ENCODE measurements at places on chromosomes 7 and 10.

DNA sequence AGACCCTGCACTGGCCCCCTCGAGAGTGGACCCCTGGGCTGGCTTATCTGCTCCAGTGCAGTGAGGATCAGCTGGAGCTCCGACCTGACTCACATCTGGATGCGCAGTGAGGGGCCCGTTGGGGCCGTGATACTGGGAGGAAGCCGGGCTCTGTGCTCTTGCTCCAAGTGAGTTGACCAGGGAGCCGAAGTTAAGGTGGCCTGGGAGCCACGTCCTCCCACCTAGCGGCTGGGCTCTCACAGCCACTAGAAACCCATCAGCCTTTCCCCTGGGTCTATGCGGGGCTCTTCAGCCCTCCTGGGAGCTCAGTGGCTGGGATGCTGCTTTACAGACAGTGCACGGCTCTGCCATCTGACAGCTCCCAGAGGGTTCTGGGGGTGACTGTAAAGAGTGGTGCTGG is 9.1 kb downstream of the ALKBH4 start:
- DNase-seq: no peak

- no peak for DNase-seq
Measured at GRCh38 chr10:29471544-29471859, 163.3 kb downstream of the SVIL start.

DNA sequence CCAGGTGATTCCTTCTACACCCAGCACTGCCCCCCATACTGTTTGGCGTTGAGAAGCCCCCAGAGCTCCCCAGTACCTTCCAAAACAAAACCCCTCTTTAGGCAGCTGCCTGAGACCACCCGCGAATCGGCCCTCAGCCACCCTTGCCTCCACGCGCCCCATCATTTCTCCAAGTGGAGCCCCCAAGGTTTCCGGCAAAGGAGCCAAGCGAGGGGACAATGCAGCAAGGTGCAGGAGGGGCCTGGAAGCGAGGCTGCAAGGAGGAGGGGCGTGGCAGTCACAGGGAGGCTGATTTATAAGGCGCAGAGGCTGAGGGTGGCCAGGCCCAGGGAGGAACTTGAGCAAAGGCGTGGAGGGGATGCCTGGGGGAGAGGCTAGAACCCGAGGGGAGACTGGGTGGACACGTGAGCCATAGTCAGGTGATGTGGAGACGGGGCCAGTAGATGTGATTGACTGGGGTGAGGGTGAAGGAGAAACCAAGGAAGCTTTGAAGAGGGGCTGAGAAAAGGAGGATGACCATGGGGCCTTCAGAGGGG is 16.2 kb downstream of the SLC29A3 start:
- DNase-seq: no peak

DNA sequence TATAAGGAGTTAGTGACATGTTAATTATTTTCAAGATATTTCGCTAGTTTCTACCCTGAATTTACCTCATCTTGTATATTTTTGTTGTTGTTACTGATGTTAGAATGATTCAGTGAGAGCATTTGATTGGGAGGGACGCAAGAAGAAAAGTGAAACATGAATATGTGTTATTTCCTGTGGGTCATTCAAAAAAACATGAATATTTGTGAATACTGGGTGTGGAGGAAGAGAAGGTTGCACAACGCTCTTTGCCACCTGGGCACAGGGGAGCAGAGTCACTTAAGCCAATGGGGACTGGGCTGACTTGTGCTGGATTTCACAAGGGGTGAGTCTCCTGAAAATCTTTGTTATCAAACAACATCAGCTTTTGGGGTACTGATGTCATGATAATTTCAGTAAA is 39.5 kb downstream of the AGK start:
- DNase-seq: no peak

GRCh38 chr10:122117475-122117874 is 128.5 kb downstream of the TACC2 start:
- no peak for DNase-seq

- no peak for DNase-seq
Measured at GRCh38 chr10:101071267-101071884, 9.6 kb downstream of the KAZALD1 start.

DNA sequence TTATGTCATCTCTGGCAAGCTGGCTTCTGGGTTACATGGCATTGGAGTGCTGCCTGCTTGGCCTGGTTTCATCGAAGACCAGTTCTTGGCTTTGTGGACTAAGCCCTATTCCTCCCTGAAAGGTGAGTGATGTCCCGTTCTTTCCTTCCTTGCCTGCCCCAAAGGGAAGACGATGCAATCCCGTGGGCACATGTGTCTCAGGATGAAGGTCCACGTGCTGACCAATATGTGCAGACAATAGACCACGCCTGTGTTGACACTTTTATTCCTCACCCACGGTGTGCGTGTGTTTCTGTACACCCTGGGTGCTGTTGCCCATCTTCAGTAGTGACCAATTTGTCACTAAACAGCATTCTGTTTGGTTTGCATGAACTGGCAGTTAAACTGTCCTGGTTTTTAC is 28.6 kb upstream of the SHH start:
- DNase-seq: no peak

DNA sequence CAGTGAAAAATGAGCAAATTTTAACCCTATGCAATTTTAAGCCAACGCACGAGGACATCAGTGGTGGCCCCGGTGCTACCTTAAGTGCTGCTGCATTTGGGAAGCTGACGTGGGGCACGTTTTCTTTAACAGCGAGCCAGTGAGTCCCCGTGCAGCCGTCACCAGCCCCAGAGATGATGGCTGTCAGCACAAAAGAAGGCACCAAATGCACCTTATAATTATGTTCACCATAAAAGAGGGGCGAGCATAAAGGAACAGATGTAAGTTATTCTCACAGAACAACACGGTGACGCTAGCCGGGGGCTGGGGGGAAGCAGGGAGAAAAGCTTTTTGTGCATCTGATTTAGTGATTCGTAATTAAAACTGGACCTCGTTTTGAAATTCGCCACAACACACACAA is 260.1 kb downstream of the DNAJB6 start:
- no peak for DNase-seq

DNA sequence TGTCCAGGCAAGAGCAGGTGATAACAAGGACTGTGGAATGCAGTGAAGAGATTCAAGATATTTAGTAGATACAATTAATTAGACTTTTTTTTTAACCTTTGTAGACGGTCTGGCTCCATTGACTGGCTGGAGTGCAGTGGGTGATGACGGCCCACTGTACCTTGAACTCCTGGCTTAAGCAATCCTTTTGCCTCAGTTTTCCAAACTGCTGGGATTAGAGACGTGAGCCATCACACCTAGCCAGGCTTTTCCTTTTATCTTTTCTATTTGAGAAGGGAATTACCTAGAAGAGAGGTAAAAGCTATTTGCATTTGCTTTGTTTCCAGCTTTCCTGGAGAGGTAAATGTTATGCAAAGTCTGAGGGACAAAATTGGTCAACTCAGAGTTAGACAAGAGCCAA is 213.0 kb upstream of the MAGI2 start:
- no peak for DNase-seq

- no peak for DNase-seq
Measured at GRCh38 chr7:92671505-92672169, 81.4 kb upstream of the FAM133B start.

DNA sequence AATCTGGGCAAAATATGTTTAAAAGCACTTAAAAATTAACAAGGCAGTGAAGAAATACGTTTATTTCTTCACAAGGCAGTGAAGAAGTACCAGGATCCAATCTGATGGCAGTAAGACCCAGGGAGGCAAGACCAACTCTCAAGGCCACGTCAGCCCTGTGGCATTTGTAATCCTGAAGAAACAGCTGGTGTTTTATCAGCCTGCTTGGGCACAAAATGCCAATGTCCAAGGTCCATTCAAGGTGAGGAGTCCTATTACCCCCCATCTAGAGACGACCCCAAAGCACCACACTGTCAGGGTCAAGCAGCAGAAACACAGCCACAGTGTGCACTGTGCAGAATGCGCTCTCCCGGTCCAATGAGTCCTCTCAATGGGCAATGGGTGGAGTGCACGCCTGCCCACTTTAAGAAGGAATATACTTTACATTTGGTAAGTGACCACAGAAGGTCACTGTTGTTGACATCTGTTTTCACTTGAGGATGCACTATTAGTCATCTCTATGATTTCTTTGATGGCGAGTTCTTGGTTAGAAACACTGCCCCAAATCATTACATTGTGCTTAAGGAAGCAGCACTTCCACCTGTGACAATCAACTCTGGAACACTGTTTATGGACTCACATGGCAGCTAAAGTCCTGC is 12.8 kb downstream of the CPXM2 start:
- DNase-seq: no peak

- DNase-seq: peak; percentile 78
Measured at GRCh38 chr7:156892081-156892800, 742 bp downstream of the LMBR1 start.

- DNase-seq: no peak
Measured at GRCh38 chr7:124032369-124033094, at the start of gene TMEM229A. Gene TMEM229A (minus strand): TSS chr7:124033067. CDS start chr7:124033003, 64 bp downstream.

DNA sequence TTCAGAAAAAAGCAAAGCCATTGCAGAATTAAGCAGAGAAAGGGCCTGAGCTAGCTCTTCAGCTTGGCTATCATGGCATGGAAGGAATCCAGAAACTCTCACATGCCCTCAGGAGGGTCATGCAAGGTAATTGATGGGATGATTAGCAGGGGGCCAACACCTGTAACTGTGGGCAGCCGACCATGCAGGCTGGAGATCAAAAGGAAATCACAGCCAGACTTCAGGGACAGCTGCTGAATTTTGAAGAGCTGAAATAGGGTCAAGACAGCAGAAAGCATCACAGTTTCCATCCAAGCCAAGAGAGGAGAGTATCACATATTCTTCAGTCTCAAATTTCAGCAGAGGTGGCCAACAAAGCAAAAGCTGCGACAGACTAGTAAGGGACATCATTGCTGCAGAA is 239.6 kb upstream of the STEAP1 start:
- no peak for DNase-seq

DNA sequence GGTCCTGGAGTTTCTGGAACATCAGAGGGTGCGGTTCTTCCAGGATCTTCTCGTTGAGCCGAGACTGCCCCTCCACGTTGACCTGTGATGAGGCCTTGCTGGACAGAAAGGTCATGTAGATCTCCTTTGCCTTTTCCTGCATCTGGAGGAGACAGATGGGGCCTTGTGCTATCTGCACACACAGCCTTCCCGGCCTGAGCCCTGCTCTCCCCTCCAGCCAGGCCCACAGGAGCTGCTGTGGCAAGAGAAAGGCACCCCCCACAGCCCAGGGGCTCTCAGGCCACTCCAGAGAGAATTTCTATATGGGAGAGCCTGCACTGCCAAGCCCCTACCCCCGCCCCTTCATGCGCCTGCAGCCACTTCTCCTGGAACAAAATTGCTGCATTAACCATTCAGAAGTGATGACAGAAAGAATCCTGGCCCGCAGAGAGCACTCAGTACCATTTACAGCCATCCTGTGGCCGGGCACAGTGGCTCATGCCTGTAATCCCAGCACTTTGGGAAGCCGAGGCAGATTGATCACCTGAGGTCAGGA is 26.9 kb downstream of the RGS10 start:
- no peak for DNase-seq

GRCh38 chr10:29344073-29344820 is 55.4 kb downstream of the LYZL1 start:
- no peak for DNase-seq

DNA sequence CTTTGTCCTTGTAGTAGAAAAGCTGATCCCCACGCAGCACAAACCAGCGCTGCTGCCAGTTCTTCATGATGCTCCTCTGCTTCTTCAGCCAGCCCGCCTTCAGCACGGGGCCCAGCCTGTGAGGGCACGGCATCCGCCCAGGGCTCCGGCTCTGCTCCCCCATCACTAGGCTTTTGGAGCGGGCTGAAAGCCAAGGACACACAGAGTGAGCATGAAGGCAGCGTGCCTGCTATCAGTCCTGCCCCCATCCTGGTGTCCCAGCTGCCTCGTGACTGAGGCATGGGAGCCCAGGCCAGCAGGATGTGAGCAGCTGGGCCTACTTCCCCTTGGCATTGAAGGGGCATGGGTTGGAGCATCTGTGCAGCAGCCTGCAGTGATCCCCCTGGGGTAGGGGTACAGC is 21.9 kb downstream of the ARHGAP22 start:
- no peak for DNase-seq

GRCh38 chr7:4472728-4473127 is 209.4 kb upstream of the FOXK1 start:
- no peak for DNase-seq

DNA sequence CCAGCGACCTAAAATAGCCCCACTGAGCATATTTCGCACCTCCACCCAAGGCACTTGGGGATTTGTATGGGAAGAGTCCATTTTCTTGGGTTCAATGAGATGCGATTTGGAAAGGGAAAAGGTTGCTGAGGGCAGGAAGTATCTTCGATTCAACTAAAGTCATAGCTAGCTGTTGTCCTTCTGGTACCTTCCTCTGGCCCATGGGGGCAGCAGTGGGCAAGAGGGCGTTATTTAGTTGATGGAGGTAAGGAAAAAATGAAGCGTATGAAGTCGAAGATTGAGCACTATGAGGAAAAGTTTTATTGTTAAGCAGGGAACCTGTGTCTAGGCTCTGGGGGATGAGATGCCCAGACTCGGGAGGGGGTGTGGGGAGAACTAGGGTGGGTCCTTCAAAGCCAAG is 135.4 kb downstream of the EVX1 start:
- no peak for DNase-seq

DNA sequence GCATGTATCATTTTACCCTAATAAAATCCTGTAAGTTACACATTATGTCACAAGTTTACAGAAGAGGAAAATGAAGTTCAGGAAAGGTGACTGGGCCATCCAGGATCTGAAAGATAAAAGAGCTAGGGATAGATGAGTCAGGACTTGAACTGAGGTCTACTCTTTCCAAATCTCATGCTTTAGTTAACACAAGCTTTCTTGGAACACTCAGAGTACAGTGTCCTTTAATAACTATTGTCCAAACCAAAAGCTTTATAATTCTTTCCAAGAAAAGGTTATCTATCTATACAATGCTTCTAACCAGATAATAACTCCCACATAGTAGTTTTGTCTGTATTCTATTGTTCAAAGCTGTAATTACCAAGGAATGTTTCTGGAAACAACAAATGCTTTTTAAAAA is 164.6 kb downstream of the LRRN3 start:
- DNase-seq: no peak

GRCh38 chr10:48607356-48608278 is 2.7 kb upstream of the ARHGAP22 start:
- no peak for DNase-seq

DNA sequence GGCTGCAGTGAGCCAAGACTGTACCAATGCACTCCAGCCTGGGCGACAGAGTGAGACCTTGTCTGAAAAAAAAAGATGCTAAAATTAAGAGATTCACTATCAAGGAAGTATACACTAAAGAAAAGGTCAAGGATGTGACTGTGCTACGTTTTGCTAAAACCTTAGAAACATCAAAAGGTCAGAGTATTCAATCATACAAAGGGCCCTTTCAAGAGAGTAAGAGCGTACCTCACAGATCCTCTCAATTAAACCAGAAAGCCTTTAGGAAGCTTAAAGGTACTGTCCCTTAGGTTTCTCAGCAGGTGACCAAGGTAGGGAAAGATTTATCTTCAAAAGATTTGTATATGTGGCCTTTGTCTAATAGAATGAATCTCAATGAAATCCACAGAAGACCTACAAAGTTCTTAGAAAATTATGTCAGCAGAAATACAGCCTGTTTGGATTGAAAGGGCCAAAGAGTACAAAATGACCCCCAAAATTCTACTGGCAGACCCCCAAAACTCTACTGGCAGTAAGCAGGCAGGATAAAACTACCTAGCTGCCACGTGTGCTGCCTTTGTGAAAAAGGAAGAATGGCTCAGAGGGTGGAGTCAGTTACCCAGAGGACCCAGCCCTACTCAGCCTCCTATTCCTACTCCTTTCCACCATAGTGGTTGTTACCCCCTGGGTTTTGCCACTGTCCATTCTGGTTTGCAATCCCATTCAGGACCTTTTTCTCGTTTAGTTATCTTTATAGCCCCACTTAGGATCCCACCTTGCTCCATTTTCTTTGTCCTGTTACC is 36.7 kb downstream of the ARHGAP19 start:
- no peak for DNase-seq

All from activated naive CD8-positive, alpha-beta T cell treated with anti-CD3 and anti-CD28 coated beads for 36 hours (primary cell).